ENCODE measurements at places on chromosomes 7 and 10.

GRCh38 chr7:116337800-116338199 lies 127.5 kb downstream of the TES start:
- no peak for DNase-seq

- no peak for DNase-seq
Observed at GRCh38 chr7:102101111-102101551, 185.5 kb upstream of the SH2B2 start.

DNA sequence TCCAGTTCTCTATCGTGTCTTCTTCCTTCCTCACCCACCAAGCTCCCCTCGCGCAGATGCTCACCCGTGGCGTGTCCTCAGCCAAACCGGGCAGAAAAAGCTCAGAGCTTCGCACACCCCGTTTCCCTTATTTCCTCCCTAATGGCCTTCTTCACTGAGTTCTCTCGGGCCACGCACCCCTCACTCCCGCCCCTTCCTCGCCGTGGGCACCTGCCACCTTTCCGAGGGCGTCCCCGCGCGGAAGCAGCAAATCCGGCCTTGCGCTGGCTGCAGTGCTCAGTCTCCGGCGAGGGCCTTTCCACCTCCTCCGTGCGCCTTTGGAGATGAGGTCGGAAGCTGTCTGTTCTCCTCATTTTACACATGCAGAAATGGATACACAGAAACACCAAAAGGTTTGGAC lies 12.4 kb upstream of the CALML3 start:
- DNase-seq = no peak

- DNase-seq = no peak
Observed at GRCh38 chr7:1969459-1970284, 263.1 kb downstream of the MAD1L1 start.

GRCh38 chr7:129845972-129846327 lies 106.8 kb downstream of the UBE2H start:
- DNase-seq = no peak

DNA sequence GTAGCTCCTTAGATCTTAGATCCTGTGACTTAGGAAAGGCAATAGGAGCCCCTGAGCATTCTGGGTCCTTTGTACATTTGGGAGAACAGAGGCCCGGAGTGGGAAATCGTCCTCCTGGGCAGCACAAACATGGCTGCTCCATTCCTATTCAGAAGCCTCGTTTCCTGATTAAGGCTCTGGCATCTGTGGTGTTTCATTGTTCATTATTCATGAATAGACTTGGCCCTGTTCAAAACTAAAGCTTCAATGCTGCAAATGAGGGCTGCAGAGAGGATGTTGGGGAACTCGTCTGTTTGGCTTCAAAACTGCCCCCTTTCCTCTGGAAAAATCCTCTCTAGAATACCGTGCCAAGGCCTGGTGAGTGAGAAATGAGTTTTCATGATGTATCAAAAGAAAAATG lies 3.4 kb upstream of the HTRA1 start:
- no peak for DNase-seq

GRCh38 chr7:129605960-129606614 lies 5.4 kb upstream of the NRF1 start:
- DNase-seq = no peak

- DNase-seq = no peak
Observed at GRCh38 chr7:81114633-81115032, 195.8 kb upstream of the SEMA3C start.

GRCh38 chr7:44310221-44310848 lies 15.1 kb downstream of the CAMK2B start:
- no peak for DNase-seq

DNA sequence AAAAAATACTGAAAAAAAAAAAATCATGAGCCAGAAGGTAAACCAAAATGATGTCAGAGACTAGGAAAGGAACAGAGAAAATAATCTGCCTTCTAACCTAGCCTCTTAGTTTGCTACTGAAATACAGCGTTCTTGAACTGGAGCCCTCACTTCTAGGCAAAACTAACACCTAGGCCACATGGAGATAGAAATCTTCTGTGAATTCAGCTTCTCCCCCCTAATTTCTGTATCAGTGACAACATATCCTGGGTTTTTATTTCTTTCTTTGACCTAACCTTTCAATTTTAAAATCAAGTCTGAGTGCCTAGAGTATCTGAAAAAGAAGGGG lies 100.1 kb upstream of the GLCCI1 start:
- no peak for DNase-seq

DNA sequence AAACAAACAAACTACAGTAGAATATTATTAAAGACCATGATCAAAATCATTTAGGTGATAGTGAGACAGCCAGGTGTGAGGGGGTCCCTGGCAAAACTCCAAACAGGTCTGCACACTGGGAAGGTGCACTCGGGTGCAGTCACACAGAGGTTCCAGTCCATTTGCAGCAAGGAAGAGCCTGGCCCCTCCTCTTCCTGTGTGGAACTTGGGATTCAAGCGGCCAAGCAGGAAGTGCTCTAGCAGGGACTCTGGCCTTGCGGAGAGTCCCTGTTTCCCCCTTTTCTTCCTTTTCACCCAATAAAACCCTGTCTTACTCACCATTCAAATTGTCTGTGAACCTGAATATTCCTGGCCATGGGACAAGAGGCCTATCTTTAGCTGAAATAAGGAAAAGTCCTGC lies 181.8 kb downstream of the LRRTM3 start:
- DNase-seq = no peak

DNA sequence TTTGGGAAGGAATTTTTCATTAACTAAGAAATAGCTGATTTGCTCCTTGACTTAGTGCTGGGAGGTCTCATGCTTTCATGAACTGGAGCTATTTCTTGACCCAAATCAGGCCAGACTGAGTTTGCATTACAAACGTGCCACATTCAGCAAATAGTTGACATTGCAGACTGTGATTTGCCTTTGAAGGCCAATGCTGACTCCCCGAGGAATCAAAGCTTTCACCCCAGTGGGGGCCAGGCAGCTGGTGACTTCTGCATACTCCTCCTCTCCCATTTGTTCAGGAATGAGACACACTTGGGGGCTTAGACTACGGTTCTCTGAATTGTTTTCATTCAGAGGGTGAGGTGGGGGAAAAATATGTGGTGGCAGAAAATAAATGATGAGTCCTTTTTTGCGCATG lies 111.0 kb upstream of the JAZF1 start:
- DNase-seq = no peak

DNA sequence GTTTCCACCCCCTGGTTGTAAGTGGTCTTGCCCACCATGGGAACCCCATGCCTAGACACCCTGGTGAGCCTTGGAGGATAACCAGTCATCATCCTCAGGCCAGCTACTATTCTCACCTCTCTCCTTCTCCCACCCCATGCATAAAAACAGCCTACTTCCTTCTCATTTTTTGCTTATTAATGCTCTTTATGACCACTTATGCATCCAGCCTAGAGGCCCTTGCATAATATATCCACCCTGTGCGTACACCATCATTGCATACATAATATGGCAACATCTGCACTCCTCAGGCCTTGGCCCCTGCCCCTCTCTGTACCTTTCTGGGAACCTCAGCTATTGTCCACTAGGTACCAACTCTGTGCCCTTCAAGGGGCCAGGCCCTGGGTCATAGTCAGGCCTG lies 91.0 kb downstream of the CDH23 start:
- no peak for DNase-seq

DNA sequence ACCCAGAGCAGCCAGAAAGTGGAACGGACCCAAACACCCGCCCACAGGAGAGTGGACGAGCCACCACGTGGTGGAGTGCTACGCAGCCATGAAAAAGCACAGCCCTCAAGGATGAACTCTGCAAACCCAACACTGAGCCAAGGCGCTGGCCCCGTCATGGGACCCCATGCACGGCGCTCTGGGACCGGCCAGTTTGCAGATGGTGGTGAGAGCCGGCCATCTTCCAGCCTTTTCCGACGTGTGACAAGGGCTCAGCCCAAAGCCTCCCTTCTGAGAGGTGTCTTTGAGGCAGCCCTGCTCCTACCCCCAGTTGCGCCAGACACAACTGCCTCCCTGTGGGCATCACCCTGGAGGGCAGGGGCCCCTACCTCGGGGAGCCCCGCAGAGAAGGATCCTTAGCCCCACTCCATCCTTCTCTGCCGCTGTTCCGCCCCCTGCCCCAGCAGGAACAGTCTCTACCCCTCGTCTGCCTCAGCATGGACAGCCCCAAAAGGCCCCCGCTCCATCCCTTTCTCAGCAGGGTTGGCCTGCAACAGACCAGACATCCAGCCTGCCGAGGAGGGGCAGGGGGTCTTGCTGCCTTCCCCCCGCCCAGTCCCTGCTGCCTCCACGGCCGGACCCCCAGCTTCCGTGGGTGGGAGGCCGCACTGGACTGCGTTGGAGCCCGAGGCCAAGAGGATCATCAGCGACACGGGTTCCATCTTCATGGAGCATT lies 75.7 kb downstream of the MICALL2 start:
- no peak for DNase-seq

DNA sequence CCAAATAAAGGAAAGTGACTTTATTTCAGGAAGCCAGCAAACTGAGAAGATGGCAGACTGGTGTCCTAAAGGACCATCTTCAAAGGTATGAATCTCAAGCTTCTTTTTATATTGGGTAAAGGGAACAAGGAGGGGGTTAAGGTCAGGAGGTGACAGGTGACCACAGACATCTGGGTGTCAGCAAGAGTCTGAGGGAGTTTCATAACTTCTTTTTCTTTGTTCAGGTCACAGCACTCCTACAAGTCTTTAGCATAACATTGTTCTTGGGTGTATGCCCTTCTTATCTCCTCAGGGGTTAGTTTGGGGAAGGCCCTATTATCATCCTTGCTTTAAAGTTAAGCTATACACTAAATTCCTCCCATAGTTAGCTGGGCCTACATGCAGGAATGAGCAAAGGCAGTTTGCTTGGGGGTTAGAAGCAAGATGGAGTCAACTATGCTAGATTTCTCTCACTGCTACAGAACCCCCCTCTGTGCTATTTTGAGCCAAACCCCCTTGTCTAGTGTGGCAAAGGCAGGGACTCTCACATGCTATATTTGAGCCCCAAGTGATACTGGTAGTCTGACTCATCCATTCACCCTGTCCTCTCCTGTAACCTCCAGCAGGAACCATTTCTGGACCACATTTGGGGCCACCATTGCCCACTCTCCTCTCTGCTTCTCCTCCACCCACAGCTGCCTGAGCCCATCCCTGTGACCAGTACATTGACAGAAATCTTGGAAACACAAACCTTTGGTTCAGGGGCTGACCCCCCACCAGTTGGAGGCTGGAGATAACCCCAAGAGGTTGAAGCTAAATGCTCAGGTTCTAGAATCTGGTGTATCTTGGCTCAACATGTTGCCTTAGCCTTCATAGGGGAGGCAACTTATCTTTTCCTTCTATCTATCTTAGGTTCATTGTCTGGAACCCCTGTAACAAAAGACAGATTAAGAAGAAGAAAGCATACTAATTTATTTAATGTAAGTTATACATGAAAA lies 55.5 kb upstream of the LRGUK start:
- DNase-seq = no peak

GRCh38 chr7:98202367-98203195 lies 8.7 kb upstream of the BHLHA15 start:
- DNase-seq = no peak

DNA sequence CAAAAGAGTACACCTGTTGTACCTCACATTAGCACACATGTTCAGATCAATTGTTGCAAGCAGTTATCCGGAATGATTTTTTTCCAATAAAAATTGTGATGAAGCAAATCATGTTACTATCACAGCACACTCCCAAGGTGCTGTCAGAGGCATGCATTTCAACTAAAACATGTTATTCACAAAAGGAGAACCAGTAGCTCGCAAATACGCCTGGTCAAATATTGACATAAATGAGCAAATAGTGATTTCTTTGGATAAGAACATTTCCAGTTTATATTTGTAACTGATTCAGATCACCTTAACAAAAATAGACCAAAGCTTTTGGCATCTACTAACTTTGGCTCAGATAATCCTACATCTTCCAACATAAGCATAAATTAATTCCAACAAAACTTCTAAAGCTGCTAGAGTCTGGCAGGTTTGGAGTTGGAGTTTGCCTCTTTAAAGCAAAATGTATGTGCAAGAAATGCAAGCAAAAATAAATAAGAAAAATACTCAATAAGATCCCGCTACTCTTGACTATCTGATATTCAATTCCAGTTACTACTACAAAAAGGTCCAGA lies 208.0 kb downstream of the SFMBT2 start:
- no peak for DNase-seq

- no peak for DNase-seq
Observed at GRCh38 chr7:98974906-98975816, 96.8 kb downstream of the TRRAP start.

GRCh38 chr10:131925011-131925649 lies 24.3 kb downstream of the PPP2R2D start:
- no peak for DNase-seq

DNA sequence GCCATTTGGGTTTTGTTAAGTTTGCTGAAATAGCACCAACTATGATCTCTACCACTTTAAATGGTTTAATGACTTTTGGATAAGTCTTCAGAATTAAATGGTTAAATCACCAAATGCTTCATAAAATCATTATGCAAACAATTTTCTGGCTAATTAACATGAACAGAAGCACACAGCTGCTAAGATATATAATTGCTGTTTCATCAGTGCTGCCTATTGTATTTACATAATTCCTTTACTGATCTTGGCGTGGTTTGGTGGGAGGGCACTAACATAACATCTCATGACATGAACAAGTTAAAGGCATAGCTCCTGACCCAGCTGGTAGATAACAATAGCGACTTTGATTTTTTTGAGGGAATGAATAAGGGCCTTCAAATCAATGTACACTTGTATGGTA lies 94.1 kb downstream of the FZD1 start:
- no peak for DNase-seq

GRCh38 chr7:132105096-132105495 lies 471.2 kb downstream of the PLXNA4 start:
- no peak for DNase-seq

DNA sequence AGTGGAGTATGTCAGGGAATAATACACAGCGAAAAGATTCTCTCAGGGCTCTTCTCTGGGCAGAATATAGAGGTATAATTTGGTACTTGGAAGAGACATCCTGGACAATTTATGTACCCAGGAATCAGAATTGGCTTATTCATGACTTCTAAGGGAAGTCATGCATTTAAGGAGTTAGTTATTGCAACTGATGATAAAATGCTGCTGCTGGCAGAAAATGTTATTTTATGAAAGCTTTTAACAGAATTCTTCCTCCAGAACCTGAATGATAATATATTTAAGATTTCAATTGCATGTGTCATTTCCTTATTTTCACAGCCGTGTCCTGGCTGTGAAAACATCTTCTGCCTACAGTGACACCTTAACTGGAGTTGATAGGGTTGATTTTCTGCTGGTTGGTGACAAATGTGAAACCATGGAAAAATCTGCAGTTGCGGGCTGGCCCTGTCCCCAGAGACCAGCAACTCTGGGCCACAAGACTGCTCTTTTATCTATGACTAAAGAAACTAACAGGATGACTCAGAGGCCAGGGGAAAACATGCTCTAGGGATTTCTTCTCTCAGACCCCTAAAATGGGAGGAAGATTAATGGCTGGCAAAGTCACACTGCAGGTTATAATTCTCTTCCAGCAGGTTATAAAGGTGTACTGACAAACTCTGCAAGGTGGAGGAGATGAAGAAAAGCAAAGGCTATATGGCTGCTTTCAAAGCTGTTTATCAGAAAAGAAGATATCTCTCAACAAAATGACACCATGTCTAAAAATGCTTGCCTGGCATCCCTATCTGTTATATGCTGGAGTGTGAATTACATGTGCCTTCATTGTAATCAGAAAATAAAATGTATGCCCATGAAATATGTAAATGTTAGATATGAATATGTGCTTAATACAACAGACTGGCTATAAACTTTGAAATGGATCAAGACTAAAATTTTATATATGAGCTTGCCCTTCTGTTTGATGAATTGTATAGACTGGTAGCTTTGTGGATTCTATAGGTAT lies 12.1 kb upstream of the TRUB1 start:
- no peak for DNase-seq

Data from NCI-H345 (cell line).